Stimulated activated CD4-positive, alpha-beta T cell treated with anti-CD3 and anti-CD28 coated beads, TNF-alpha, amount 100 ng/mL, for 4 hours (primary cell): ENCODE measurements at places on chromosomes 16 and 17.

GRCh38 chr16:69482410-69482991 is 58.1 kb downstream of the CYB5B start:
- DNase-seq, result no peak

- no peak for DNase-seq
These were observed 3.2 kb upstream of the NLRP1 start for GRCh38 chr17:5587438-5588032.

DNA sequence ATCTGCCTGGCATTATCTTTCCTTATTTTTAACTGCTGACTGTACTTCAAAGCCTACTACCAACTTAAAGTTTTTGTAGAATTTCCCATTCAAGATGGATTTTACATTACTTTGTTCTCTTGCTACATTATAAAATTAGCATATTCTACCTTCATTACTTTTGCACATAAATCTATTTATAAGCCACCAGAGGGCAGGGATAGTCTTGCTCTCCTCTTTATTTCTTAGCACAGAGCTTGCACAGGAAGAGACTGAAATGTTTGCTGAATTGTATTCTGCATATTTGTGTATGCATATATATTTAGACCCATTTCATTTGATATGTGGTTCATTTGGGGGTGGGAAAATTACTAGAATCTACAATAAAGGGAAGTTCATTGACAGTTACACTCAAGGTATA is 108.0 kb downstream of the SKAP1 start:
- DNase-seq, result no peak

GRCh38 chr17:69326377-69327059 is 415 bp downstream of the ABCA5 start:
- no peak for DNase-seq

DNA sequence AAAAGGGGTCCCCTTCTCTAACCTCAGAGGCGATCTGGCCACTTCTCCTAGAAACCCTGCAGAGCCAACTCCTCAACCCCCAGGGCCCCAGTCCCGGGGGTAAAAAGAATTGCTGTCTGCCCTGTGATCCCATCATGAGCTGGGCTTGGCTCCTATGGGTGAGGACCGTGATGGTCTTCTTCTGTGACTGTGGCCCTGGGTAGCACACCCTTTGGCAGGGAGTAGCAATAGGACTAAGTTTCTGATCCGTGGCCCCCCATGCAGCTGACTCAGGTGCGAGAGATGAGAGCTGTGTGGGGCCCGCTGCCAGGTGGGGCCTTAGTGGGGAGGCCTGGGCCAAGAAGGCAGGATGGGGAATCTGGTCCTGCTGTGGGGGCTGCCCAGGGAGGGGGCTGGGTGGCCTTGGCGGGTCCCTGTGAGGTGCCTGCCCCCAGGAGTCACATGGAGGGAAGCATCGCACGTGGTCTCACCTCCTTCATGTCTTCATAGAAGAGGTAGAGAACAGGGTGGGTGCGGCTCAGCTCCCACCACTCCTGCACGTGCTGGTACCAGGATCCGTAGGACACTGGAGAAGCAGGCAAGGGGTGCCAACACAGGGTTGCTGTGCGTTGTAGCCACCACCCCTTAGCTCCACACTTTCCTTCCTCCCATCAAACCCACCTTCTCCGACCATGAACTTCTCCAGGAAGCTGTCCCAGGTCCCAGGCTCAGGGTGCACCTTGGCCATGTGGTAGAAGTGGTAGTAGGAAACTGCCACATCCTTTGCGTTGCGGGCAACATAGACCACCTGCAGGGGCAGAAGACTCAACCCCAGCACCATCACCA is 3.3 kb downstream of the SULT1A1 start:
- no peak for DNase-seq

DNA sequence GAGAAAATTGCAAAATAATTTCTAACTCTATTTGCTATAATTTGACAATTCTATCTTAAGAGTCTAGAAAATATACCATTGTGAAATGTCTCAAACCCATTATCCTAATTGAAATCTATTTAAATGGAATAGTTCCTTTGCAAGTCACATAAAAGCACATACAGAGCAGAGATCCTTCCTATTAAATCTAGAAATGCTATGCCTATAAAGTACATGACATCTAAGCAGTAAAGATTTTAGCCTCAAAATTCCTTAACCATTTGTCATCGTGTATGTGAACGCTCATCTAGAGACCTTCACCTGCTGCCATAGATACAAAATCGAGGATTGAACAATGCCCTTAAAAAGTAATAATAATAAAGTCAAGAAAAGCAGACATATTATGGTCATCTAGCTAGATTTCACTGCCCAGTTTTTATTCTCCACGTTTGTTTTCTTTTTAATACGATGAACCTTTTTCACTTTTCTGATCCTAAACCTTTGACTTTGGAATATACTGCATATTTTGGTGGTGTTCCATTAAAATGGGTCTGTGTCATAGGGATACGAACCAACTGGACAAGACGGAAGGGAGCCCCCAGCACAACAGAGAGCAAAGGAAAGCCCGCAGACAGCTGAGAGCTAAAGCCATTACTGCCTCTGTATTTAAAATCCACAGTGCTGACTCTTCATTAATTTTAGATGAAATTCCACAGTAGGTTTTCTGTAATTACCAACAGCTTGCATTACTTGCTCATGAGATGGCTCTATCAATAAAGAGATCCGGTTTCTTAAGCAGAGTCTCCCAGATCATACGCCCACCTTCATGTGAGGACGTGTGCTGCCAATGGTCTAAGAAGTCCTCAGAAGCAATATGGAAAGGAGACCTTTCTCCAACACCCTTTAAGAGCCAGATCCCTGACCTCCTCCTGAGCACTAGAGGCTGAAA is 17.6 kb downstream of the TEX2 start:
- no peak for DNase-seq

GRCh38 chr16:56866955-56867830 is 2.2 kb downstream of the SLC12A3 start:
- DNase-seq, result no peak

DNA sequence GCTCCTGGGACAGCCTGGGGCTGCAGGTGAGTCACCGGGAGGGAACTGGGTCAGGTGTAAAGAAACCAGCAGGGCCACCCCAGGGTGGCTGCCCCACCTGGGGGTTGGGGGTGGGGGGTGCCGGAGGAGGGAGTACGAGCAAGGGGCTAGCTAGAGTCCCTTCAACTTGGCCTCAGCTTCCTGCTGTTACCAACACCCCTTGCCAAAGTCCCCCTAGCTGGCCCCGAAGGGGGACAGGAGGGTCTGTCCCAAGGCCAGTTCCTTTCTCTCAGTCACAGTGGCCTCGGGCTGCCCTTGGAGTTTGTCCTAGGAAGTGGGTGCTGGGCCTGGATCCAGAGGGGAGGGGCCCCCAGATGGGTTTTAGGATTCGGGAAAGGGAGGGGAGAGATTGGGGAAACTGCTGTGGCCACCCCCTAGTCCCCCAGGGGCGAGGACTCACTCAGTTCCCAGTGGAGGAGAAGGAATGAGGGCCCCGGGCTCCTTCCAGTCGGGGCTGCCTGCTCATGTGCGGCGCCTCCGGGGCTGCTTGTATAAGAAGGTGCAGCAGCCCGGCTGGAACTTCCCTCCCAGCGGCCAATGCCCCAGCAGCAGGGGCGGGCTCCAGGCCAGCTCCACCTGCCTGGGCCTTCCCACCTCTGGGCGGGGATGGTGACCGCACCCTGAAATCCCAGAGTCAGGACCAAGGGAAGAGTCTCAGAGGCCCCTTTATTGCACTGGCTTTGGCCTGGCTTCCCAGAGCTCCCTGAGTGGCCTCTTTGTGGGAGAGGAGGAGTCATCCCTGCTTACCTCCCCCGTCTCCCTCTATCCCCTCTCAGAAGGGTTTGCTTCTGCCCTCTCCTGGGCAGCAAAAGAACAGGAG is 7.3 kb downstream of the ARHGAP27 start:
- DNase-seq, result no peak

DNA sequence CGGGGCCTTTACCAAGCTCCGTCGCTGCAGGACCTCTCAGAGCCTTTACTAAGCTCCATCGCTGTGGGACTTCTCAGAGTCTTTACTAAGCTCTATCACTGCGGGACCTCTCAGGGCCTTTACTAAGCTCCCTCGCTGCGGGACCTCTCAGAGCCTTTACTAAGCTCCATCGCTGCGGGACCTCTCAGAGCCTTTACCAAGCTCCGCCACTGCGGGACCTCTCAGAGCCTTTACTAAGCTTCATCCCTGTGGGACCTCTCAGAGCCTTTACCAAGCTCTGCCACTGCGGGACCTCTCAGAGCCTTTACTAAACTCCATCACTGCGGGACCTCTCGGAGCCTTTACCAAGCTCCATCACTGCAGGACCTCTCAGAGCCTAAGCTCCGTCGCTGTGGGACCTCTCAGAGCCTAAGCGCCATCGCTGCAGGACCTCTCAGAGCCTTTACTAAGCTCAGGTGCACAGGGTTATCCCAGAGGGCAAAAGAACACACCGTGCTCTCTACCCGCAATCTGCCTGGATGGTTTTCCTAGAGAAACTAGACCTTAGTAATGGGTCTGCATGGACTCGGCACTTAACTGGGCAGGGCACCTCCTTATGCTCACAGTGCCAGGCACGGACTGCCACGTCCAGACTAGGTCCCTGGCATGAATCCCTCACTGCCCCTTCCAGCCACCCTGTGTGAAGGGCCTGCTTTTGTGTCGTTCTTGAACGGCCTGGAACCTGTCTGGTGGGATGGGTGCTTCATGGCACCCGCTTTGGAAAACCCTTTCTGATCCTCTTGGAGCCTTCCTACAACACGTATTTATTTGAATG is 69.2 kb upstream of the DOC2B start:
- DNase-seq, result no peak

- DNase-seq, result no peak
These were observed 340.7 kb downstream of the SNX29 start for GRCh38 chr16:12317121-12317810.

DNA sequence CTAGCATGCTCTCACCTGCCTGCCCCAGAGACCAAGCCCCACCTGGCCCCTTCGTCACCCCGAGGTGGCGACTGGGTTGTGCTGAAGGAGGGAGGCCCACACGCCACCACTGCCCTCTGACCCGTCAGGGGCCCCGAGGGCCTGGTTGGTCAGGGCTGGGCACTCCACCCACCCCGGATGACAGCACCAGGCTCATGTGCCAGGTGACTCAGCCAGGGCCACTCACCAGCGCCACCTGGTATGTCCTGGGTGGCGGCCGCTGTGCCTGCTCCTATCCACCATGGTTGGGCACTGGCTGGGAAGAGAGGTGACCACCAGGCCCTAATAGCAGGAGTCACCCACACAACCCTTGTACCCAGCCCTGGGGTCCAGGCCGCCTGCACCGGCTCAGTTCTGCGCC is 68.9 kb downstream of the JPH3 start:
- no peak for DNase-seq

- no peak for DNase-seq
These were observed 1.9 kb downstream of the PCGF2 start for GRCh38 chr17:38746004-38746848.

- DNase-seq, result no peak
These were observed 238.1 kb upstream of the CDH5 start for GRCh38 chr16:66128371-66128770.
